ENCODE measurements at places on chromosomes 11 and 22.

DNA sequence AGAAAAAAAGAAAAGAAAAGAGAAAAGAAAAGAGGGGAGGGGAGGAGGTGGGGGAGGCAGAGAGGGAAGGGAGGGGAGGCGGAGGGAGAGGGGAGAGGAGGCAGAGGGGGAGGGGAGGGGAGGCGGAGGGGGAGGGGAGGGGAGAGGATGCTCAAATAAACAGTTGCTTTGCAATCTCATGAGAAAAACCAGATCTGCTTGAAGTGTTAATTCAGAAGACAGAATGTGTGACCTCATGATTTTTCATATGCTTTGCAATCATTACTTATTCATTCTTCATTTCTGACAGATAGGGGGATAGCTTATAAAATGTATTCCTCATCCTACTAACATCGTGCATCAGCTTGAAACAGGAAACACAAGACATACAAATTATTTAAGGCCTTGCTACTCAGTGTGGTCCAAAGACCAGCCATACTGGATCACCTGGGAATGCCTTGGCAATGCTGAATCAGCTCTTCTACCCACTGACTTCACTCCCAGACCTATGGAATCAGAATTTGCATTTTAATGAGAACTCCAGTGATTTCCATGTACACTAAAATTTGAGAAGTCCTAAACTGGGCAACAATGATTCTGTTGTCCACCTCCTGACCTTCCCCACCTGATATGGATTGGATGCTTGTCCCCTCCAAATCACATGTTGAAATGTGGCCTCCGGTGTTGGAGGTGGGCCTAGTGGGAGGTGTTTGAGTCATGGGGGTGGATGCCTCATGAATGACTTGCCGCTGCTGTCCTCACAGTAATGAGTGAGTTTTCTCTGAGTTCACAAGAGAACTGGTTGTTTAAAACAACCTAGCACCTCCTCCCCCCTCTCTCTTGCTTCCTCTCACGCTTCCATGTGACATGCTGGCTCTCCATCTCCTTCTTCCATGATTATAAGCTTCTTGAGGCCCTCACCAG lies 69.2 kb downstream of the CCDC34 start:
- no peak for DNase-seq

GRCh38 chr11:80136991-80137390 lies 696.2 kb upstream of the TENM4 start:
- DNase-seq, result no peak

- DNase-seq, result no peak
Observed at GRCh38 chr11:103623933-103624332, 412.5 kb upstream of the DDI1 start.

- no peak for DNase-seq
Observed at GRCh38 chr11:78289552-78290292, 101.0 kb downstream of the USP35 start.

DNA sequence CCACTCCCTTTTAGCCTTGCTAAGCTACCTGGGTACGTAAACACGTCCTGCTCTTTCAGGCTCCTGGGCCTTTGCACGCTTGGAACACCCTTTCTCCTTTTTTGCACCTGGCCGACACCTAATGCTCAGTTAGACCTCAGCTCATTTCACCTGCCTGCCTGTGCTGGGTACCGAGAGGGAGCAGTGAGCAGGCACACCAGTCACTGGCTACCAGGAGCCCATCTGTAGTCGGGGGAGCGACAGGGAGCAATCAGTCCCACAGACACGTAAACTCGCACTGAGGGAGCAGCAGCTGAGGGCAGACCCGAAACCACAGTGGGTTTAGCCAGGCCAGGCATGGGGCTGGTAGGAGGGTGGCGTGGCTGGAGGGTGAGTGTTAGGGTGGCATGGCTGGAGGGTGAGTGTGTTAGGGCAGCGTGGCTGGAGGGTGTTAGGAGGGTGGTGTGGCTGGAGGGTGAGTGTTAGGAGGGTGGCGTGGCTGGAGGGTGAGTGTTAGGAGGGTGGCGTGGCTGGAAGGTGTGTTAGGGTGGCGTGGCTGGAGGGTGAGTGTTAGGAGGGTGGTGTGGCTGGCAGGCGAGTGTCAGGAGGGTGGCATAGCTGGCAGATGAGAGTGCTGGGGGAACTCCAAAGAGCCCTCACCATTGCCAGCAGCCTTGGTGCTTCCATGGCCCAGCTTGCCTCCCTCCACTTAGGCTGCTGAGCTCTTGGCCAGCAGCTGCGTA lies 6.4 kb upstream of the GTSE1 start:
- no peak for DNase-seq

GRCh38 chr22:20427945-20428417 lies 9.6 kb downstream of the SCARF2 start:
- no peak for DNase-seq

- no peak for DNase-seq
Observed at GRCh38 chr11:135075740-135076139, 663.7 kb upstream of the B3GAT1 start.

DNA sequence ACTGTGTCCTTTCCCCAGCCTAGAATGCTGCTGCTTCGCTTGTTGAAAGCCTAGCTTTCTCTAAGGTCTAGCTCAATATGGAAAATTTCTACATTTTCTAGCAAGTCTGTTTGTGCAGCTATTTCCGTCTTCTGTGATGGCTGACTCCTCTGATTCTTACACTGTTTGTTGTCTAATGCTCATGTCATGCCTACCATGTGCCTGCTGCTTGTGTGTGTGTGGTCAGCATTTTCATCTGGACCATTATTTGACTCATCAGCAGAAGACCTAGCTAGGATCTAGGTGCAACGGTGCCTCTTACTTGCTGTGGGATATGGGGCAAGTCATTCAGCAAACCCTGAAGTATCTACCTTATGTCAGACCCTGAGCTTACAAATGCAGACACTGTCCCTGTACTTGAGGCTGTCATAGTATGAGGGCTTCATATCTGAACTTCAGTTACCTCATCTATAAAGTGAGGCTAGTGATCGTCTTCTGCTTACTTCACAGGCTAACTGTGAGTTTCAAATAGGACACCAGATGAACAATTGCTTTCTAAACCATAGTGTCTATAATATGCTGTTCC lies 86.5 kb upstream of the MYO18B start:
- no peak for DNase-seq

DNA sequence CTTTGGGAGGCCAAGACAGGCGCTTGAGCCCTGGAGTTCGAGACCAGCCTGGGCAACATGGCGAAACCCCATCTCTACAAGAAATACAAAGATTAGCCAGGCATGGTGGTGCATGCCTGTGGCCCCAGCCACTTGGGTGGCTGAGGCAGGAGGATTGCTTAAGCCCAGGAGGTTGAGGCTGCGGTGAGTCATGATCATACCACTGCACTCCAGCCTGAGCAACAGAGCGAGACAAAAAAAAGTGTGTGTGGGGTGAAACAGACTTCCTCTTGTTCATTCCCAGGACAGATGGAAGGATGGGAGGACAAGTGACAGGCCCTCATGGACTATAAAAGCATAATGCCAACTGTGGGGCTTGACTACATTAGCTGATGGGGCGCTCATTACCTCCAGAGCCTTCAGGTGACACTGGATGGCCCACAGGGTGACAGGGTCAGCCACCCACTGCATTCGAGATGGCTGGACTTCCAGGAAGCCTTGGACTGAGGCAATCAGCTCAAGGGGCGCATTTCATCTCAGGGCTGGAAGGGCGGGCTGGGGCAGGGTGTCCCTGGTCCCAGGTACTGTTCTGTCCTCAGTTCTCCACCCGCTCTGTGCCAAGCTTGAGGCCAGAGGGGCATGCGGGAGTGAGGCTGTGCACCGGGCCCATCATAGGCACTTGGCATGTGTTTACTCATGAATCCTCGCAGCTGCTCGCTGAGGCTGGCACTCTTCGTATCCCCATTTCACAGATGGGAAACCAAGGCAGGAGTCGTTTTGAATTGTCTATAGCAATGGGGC lies 12.5 kb downstream of the NPTXR start:
- DNase-seq, result no peak

- DNase-seq, result no peak
Observed at GRCh38 chr11:59198726-59199125, 14.0 kb downstream of the MPEG1 start.

DNA sequence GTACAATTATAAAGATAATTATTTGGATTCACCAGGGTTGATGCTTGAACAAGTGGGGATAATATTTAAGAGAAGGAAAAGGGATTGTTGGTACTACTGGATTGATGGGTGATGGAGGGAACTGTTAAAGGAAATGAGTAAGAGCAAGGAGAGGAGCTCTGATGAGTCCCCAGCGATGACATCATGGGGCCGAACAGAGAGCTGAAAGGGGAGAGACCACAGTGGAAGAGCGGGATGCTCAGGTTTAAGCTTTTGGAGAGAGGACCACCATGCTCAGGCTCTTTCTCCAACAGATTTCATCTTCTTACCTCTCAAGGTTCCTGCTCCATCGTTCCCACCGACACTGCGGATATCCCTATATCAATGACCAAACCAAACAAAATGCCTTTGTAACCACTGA lies 568.7 kb downstream of the ETS1 start:
- DNase-seq, result no peak

DNA sequence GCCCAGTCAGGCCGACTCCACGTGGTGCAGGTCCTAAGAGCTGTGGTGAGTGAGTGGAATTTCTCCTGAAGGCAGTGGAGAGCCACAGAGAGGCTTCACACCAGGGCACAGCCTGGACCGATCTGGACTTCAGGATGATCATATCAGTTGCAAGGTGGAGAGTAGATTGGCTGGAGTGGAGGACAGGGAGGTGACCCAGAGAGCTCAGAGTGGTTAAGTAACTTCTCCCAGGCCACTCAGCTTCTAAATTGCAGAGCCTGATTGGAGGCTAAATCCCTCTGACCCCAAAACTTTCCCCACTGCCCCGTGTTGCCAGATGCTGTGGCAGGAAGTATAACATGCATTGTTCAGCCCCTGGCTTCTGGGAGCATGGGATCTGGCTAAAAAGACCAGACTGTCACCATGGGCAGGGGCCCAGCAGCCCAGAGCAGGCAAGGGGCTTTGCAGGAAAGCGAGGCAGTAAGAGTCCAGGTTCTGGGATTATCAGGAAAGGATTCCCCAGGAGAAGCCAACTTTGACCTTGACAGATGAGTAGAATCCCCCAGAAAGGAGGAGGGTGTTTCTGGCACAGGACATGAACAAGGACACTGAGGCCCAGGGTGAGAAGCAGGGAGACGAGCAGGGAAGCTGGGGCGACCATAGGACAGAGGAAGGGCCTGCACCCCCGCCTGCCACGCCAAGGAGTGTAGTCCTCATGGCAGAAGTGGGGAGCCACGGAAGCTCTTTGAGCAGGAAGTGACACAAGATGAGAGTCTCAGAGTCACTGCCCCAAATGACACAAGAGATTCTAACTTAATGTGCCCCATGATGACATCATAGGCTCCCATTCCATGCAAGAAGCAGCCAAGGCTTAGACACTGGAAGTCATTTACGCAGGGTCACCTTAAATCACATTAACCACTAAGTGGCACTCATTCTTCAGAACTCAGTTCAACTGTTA lies 4.8 kb downstream of the SLC35C1 start:
- DNase-seq, result no peak

DNA sequence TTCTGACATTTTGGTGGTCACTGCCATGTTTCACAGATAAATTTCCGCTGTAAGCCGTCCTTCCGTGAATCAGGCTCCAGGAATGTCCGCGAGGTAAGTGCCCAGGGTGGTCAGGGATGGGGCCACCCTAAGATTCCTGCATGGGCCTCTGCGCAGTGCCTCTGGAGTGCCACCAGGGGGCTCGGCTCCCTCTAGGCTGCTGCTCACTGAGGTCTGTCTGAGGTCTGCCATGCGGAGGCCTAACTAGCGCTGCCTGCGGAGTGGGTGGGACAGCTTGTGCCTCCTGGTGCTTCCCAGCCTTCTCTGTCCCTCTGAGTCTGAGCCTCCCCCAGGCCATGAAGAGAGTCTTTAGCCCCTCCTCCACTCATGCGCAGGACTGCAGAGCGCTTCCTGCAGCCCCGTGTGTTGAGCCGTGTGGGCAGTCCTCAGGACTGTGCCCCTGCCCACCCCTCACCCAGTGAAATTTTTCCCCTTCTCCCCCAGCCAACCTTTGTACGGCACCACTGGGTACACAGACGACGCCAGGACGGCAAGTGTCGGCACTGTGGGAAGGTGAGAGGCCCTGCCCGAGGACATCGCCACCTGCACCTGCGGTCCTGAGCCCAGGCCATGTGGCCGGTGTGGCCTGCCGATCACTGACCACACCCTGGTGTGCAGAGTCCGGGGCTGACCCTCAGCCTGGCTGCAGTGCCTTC lies 11.9 kb upstream of the MDK start:
- DNase-seq, result no peak

GRCh38 chr11:44835938-44836337 lies 109.2 kb downstream of the TSPAN18 start:
- DNase-seq, result no peak

DNA sequence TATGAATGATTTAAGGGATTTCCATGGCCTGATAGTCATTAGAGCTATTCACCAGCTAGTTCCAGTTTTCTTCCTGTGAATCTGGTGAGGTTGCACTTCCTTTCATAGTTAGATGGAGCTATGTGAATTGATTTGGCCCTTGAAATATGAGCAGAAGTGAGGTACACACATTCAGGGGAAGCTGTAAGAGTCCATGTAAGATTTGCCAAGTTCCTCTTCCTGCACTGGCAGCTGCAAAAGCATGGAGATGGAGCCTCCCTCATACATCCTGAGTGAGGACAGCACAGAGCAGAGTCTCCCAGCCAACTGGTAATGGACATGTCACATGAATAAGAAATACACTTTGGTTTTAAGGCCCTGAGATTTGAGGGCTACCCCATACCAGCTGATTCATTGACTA lies 111.7 kb downstream of the CD44 start:
- no peak for DNase-seq

DNA sequence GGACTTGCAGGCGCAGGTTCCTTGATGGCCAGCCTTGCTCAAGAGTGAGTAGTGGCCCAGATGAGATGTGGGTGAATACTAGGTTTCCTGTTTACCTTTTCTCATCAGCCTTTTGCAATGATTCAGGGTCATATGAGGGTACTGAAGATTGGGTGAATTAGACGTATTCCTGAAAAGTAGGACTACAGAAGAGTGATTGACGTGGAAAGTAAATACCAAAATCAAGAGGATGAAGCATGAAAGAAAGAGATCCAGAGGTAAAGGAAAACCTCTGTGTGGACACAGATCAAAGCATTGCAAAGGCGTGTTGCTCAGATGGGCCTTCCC lies 59.9 kb downstream of the CYB5R2 start:
- no peak for DNase-seq

- DNase-seq, result peak; percentile 33
Observed at GRCh38 chr11:66328302-66329144, 7.7 kb downstream of the RIN1 start.

DNA sequence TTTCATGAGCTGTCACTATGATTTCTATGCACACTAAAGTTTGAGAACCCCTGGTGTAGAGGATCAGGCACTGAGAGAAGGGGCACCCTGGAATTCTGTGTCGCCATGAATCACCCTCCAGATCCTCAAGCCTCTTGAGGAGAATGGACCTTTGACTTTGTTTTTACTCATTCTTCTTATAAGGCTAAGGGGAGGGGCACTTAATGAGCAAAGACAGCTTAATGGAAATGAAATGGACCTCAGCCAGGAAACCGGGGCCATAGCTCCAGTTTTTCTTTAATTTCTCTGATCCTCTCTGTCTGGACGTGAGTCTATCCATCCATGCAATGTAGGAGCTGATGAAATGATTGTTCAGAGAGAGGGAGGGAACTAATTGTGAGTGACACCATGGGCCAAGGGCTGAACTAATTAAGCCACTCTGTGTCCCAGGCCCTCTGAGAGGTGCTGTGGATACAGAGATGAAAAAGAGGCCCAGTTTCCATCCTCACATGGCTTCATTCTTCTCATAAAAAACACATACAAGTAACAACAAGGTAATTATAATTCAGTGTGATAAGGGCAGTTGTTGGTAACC lies 32.8 kb downstream of the OR2AT4 start:
- no peak for DNase-seq
